Cortex of kidney (tissue), 1 donor: ENCODE measurements at places on chromosomes 7 and 10.

DNA sequence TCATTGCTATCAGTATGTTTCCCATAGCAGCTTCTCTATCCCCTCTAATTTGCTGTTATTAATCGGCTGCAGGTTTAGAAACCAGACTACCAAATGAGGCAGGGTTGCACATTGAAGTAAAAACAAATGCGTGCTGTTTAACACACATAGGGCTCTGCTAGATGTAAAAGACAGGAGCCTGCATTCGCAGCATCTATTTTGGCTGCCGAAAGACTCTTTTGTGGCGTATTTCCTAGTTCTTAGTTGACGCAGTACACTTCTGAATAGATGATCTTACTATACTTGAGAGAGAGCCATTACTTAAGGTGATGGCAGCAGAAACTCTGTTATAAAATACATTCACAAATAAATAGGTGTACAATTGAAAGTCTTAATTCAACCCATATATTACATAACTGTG is 21.4 kb downstream of the SGCE start:
- no peak for DNase-seq

GRCh38 chr10:68560943-68561864 is 1.1 kb downstream of the TET1 start:
- DNase-seq = no peak

- DNase-seq = no peak
Measured at GRCh38 chr7:98360221-98361130, 40.4 kb downstream of the BAIAP2L1 start.

DNA sequence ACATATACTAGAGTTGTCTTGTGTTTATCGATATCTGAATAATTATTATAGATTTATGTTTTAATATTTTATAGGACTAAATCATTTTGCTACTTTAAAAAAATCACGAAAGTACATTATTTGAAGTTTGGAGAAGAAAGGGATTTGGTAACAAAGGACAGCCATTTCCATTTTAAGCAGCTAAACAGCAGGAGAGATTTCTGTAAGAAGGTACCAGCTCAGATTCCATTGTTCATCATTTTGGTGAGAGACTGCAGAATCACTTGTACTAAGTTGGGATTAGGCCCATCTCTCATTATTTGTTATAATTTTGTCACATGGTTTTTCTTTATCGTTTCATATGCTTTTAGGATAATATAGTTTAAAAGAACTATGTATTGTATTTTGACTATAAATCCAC is 46.7 kb downstream of the PALS2 start:
- DNase-seq = no peak

DNA sequence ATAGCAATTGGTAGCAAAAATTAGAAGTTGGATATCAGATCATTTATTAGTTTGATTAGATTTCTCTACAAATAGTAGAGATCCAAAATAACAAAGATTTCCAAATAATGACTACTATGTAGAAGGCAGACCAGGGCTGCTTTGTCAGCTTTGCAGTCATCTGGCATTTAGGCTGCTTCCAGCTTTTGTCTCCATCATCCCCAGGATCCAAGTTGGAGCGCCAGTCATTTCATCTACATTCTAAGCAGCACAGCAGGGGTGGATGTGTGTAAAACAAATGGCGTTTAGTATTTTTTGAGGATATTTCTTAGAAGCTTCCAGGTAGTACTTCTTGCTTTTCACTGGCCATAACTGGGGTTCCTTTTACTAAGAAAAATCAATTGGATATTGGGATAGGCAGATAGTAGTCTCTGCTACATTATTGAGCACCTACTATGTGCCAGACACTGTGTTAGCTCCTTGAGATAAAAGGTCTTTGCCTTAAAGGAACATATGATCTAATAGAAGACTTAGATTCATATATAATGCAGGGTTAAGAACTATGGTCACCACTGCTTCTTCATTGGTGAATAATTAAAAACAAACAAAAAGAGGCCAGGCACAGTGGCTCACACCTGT is 41.5 kb downstream of the TPST1 start:
- DNase-seq = no peak

DNA sequence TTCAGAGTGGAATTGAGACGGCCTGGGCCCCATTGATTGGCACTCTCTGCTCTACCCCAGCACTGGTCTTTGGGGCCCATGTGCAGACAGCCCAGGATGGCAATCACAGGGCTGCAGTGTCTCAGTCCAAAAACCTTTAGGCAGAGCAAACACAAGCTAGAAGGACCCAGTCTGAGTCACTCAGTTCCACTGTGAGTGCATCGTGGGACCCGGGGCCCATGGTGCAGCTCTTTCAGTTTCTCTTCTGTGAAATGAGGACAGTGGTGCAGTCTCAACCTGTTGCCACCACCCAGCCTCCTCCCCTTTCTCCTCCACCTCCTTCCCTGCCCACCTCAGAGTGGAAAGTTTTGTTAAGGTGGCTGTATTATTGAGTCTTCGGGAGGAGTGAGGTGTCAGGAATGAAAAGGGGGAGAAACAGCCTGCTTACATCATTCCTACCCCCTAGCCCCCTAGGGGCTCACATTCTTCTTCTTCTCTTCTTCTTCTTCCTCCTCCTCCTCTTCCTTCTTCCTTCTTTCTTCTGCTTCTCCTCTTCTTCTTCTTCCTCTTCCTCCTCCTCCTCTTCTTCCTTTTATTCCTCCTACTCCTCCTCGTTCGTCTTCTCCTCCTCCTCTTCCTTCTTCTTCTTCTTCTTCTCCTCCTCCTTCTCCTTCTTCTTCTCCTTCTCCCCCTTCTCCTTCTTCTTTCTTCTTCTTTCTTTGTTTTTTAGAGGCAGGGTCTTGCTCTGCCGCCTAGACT is 19.5 kb upstream of the CARD11 start:
- no peak for DNase-seq

- no peak for DNase-seq
Measured at GRCh38 chr7:148172920-148173319, 417.6 kb upstream of the C7orf33 start.

DNA sequence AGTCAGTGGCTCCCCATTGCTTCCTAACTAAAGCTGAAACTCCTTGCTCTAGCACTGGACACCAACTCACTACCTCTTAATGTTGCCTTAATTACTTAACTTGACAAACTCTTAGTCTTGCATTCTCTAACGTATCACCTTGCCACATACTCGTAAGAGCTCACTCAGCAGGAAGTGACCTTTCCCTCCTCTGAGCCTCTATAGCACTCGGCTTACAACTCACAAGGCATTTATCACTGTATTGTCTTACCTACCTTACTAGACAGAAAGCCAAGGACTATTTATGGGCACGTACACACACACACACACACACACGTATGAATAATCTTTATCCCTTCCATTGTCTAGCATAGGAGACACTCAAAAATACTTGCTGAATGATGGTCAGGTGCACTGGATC is 21.2 kb downstream of the CEP41 start:
- no peak for DNase-seq

DNA sequence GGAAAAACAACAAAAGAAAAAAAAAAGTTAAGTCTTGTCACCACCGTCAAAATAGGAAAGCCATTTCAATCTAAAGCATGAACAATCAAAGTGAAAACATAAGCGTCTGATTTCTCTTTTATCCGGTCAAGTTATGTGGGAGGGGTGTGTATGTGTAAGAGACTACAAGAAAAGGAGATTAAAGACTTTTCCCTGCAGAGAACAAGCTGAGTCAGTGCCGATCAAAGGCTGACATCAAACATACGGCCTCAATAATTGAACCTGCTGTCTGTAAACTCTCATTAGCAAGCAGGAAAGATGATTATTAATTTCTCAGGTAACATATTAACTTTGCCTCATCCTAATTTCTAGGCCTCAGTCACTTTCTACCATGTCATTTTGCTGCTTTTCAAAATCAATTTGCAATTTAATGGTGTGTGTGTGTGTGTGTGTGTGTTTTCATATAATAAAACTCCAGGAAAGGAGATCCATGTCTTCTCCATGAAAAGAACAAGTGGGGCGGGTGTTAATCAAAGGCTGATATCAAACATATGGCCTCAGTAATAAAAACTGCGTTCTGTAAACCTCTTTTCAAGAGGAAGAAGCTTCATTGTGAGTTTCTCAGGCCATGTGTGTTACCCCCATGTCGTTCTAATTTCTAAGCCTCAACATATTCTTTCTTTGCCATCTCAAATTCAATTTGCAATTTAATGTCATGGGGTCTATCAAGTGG is 649.1 kb upstream of the SORCS1 start:
- no peak for DNase-seq

DNA sequence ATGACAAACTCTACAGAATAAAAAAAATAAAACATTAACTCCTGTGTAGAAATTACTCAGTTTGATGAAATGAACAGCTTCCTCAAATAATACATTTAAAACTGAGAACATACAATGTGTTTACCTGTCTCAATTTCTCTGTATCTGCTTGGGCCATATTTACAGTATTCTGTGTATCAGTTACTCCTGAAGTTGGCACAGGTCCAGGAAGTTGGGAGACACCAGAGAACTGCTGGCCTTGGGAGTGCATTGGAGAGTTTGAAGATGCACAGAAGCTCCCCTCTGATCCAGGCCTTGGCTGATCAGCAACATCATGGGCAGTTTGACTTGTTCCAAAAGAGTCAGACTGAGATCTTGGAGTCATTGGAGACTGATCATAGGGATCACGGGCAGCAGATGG is 155.1 kb downstream of the GALNT11 start:
- DNase-seq = no peak

GRCh38 chr10:79266543-79267312 is 80.5 kb upstream of the PPIF start:
- DNase-seq = no peak

- DNase-seq = no peak
Measured at GRCh38 chr10:77801474-77802161, 124.9 kb downstream of the DLG5 start.

GRCh38 chr7:64114791-64115190 is 69.6 kb downstream of the ZNF727 start:
- DNase-seq = no peak

GRCh38 chr10:74949034-74949832 is 122.8 kb downstream of the KAT6B start:
- no peak for DNase-seq

DNA sequence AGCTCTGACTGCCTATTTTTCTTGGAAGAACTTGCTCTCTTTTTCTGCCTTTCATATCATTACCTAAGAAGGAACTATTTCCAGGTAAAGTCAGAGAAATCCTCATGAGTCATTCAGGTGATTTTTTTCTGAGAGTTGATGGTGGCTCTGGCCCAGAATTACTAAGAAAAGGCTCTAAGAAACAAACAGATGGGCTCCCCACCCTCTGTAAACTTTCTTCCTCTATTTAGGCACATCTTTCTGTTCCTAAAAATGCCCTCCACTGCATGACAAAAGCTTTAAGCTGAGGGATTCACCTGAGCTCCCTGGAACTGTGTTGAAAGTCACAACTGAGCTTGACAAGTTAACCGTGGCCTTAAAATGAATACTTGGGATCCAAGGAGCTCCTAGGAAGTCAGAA is 1.6 kb downstream of the OLAH start:
- DNase-seq = no peak

GRCh38 chr7:12851841-12852240 is 164.4 kb downstream of the ARL4A start:
- no peak for DNase-seq

DNA sequence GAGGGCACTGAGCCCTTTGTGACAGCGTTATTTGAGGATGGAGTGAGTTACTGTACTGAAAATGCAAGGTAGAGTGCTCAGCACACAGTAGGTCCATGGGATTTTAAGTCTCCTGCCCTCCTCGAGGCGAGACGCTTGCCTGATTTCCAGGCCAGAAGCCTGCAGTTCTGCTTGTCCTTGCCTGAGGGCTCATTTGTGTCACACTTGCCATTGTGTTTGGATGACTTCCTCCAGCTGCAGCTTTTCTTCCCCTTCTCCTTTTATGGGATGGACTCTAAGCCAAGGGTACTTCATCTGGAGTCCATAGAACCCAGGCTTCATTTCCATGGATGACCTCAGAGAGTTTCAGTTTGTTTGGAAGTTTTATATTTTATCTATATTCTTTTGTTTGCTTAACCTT is 304.2 kb upstream of the BMPER start:
- no peak for DNase-seq

DNA sequence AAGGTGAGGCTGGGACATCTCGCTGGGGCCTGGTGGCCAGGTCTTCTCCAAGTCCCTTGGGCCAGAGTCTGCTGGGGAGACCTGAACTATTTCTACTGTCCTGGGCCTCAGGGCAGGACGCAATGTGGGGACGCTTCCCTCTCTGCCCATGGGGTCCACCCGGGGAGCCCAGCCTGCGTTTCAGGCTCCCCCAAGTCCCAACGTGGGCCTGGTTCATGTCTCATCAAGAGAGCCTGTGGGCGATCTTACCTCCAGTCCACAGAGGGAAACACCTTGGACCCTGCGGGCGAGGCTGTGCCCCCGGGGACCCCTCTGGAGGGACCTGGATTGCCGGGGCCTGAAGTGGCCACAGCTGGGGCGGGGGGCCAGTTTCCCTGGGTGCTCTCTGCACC is 91.7 kb downstream of the DNAJB6 start:
- DNase-seq = no peak

DNA sequence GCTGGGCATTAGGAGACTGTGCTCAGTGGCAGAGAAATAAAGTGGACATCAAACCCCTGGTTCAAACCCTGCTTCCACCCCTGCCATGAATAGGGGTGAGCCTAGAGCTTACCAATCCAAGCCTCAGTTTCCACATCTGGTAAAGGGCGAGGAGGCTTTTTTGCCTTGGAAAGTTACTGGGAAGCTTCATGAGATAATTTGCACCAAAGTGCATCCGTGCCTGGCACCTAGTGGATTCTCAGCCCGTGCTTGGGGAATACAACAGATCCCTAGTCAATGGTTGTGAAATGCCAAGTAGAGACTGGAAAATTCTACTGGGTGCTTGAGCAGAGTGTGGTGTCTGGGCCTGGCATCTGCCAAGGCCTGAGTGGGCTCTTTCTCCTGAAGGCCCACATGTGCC is 158.7 kb upstream of the ZMIZ1 start:
- no peak for DNase-seq

DNA sequence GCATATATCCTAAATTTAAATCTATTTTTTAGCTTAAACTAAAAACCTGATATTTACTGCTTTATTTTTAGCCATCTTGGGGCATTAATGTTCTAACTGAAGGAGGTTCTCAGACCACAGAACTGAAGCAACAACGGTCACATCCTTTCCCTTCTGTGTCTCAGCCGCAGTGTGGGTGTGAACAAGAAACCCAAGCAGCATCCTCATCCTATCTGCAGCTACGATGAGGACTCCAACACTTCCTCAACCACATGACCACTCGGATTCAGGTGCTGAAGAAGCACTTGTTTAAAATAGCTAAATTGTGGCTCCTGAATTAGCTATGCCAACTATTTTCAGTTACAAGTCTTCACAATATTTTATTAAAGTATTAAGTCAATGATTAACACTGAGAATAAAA is 5.3 kb downstream of the ESYT2 start:
- no peak for DNase-seq

- DNase-seq = no peak
Measured at GRCh38 chr7:140564643-140565042, 76.0 kb downstream of the DENND2A start.

GRCh38 chr7:133429371-133429770 is 176.5 kb downstream of the EXOC4 start:
- no peak for DNase-seq

DNA sequence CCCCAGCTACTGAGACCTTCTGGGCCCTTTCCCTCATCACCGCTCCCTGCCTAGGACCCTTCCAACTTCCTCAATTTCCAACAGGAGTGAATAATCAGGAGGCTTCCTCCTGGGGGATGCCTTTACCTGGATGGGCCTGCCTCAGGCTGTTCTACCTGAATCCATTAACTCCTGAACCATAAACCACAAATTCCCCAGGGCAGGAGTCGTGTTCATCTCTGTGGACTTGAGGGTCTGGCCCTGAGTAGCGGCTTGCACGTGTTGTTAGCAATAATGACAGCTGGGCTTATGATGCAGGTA is 105.1 kb upstream of the GPR26 start:
- no peak for DNase-seq
